Colonic mucosa (tissue), 4 donors: ENCODE measurements at places on chromosomes 12 and 14. TPM values are rescaled to one million over a fixed set of nuclear protein-coding genes. Genes with fewer than 3 reads are reported as not detected.

The MUCL1 gene
- not detected for total RNA-seq

The MGP gene
- 180 TPM for total RNA-seq

The CD69 gene
- 3.2 TPM for total RNA-seq

The NR4A1 gene
- 51.1 TPM for total RNA-seq

The PAPOLA gene
- 176 TPM for total RNA-seq

The GLT1D1 gene
- 0.45 TPM for total RNA-seq

The NUDT14 gene
- total RNA-seq = 40.8 TPM

The MGST1 gene
- total RNA-seq = 339 TPM

The KRT71 gene
- not detected for total RNA-seq

The PRB2 gene
- total RNA-seq = not detected

The A2M gene
- 201 TPM for total RNA-seq

The GLT8D2 gene
- total RNA-seq = 1.6 TPM

The PZP gene
- total RNA-seq = 0.05 TPM

The IL31 gene
- not detected for total RNA-seq

The KCNA5 gene
- not detected for total RNA-seq

The KRT6B gene
- 0.13 TPM for total RNA-seq

The KRT86 gene
- 0.16 TPM for total RNA-seq

The CCDC196 gene
- total RNA-seq = 0.82 TPM

The GZMH gene
- total RNA-seq = 0.59 TPM

The HOXC5 gene
- not detected for total RNA-seq

The DDHD1 gene
- total RNA-seq = 7.5 TPM

The WNK1 gene
- 85.8 TPM for total RNA-seq

The GSC gene
- total RNA-seq = not detected

The PCBP2 gene
- 579 TPM for total RNA-seq

The FAM161B gene
- total RNA-seq = 5.6 TPM
